Iris pigment epithelial cell (primary cell): ENCODE measurements at places on chromosomes 11 and 22.

- DNase-seq = no peak
Measured at GRCh38 chr22:50001388-50002231, 11.0 kb downstream of the IL17REL start.

GRCh38 chr11:32088117-32088941, 2.5 kb upstream of the RCN1 start:
- DNase-seq = peak; percentile 90

GRCh38 chr11:69864686-69865661, 45.8 kb upstream of the FGF3 start:
- no peak for DNase-seq

DNA sequence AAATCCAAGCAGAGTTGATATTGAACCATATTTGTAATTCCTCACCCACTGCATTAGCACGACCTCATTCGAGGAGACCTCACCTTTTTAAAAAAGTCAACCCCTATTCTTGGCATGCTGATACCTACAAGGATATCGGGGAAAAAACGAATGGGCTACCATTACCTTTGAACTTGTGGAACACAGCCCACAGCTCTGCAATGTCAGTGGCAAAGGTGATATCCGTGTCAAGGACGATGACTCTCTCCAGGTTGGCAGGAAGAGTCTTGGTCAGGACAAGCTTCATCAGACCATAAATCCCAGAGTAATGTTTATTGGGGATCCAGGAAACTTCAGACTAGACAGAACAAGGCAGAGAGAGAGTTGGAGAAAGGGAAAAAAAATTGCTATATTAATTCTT, 355.6 kb downstream of the LARGE1 start:
- DNase-seq = no peak

DNA sequence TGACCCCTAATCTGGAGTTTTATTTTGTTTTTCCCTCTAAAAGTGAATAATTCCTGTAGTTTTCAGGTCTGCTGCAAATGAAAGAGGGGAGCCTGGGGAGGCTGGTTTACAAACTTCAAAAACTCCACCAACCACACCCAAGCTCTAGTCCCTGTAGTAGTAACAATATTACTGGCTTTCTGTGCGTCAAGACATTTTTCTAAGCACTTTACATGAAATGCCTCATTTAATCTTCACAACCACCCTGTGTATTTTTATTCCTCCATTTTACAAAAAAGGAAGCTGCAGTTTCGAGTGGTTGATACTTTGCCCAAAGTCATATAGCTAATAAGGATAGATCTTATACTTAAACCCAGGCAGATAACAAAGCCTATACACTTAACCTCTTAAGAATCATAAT, 23.5 kb downstream of the CTNND1 start:
- DNase-seq = no peak

DNA sequence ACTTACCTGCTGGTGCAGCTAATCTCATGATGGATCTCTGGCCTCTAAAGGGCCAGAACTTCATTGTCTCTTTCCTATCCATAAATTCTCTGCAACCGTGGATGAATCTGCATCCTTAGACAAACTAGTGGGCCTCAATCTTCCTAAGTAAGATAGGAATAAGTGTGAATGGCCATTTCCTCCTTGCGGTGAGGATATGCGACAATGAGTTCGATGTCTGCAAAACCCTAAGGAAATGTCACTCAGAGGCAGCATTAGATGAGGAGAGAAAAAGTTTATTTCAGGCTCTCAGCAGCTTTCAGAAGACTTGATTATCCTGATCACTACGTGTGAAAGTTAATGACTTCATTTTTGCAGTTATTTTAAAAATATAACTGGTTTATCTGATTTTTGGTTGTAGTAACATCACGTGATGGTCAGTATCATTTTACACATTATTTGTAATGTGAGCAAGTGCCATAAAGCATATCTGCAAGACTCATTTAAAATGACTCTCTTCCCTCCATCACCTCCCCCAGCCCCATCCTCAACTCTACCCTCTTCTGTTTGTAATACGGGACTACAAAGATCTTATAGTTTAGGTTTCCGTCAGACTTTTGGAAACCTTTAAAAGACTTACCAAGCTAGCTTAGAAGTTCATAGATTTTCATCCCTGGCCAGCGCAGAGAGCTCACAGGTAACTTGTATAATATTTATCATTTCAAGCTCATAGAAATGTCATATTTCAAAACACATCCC, 10.2 kb downstream of the GRAP2 start:
- DNase-seq = no peak

DNA sequence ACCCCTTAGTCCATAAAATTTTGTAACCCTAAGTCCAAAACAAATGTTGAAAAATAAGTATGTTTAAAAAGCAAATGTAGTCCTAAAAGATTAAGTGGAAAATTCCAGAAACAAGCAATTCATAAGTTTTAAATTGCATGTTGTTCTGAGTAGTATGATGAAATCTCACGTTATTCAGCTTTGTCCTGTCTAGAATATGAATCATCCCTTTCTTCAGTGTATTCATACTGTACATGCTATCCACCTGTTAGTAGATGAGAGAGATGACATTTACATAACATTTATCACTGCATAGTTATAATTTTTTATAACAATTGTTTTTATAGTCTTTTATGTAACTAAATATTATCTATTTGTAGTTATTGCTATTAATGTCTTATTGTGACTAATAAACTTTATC, 622.3 kb upstream of the CHORDC1 start:
- no peak for DNase-seq

DNA sequence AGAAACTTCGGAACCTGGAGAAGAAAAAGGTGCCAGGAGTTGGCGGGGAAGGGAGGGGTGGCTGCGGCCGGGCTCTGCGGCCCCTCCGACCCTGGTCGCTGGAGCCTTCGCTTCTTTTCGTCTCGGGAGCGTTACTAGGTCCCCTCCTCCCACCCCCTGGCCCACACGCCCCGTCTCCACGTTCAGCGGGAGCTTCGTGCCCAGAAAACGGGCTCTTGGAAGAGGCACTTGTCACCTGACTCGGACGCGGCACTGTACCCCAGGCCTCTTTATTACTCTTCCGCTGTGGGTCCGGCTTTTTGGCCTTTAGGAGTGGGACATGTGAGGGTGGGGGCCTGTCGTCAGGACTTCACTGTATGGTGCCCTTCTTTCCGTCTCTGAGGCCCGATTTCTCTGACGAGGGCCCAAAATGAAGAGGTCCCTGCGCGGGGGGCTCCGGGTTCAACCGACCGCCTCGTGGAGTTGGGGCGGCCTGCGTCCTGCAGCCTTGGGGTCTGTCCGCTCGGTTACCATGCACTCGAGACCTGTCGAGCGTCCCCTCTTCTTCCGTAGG, 1.2 kb downstream of the CAPRIN1 start:
- DNase-seq = peak; percentile 16

GRCh38 chr11:44277196-44278090, 32.5 kb downstream of the ALX4 start:
- no peak for DNase-seq

- no peak for DNase-seq
Measured at GRCh38 chr11:47538741-47539565, 14.0 kb downstream of the CELF1 start.

DNA sequence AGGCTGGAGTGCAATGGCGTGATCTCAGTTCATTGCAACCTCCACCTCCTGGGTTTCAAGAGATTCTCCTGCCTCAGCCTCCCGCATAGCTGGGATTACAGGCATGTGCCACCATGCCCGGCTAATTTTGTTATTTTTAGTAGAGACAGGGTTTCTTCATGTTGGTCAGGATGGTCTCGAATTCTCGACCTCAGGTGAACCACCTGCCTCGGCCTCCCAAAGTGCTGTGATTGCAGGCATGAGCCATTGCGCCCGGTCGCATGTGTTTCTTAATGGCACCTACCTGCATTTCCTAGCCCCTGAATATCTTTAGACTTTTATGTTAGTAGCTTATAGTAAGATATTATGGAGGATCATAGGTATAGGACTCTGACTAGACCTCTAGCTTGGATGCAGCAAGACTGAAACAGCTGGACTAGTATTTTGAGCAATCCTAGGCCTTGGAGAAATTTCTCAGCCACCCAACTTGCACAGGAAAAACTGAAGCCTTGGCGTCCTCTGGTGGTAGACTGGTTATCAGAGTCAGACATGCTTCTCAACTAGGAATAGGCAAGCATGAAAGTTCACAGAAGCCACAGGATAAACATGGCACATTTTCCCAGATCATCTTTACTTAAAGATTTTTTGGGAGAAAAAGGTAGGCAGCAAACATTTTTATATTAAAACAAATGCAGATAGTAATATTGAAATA, 22.7 kb upstream of the C1QTNF4 start:
- DNase-seq = peak; percentile 84

DNA sequence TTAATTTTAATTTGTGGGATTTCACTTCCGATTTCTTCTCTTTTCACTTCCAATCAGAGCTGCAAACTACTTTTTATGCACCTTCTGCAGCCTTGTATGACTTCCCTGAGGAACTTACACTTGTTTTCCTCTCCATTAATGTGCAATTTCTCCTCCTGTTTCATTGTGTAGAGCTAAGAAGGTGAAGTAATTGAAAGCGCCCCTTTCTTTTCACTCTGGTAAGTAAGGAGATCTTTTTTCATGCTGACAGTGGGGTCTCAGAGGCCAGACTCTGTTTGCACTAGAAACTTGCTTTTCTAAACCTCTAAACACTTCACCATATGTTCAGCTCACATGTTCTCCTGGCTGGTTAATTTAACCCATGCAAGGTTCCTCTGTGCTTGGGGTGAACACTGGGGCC, 117.0 kb downstream of the FANCF start:
- no peak for DNase-seq

- DNase-seq = peak; percentile 21
Measured at GRCh38 chr11:112459001-112459400, 198.3 kb upstream of the PLET1 start.

GRCh38 chr11:104254347-104254746, 90.4 kb upstream of the PDGFD start:
- DNase-seq = peak; percentile 58

GRCh38 chr22:19039448-19039780, 82.8 kb downstream of the DGCR2 start:
- no peak for DNase-seq

GRCh38 chr11:118439646-118440045, 3.4 kb downstream of the KMT2A start:
- DNase-seq = no peak

DNA sequence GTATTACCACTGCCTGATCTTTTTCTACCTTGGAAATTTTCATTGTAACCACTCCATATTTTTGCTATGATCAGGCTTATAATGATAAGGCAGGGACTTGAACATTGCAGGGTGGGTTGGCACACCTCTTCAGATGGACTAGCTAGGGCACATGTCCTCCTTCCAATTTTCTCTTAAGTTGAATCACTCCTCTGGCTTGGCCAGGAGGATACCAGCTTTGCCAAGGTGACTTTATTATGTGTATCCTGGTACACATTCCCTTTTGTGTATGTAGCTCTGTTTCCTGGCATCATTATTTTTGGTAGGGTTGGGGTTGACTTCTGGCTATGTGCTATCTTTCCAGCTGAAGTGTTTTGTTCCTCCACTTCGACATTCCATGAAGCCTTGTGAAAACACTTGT, 8.5 kb upstream of the LDLRAD3 start:
- no peak for DNase-seq

DNA sequence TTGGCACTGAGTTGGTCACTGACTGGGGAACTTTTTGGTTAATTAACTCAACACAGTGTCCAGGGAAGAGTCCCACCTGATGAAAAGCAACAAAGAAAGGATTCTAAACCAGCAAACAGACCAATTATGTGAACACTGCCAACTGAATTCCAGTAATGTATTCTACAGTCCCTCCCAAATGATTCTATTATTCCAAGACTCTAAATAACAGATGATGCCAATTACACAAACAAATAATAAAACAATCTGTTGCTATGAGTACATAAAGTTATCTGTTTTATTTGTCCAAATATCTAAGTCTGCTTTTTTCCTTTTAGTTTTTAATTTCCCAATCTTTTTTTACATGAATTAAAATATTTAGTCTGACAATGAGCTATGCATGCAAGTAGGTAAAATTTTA, 98.3 kb upstream of the TP53AIP1 start:
- DNase-seq = no peak

DNA sequence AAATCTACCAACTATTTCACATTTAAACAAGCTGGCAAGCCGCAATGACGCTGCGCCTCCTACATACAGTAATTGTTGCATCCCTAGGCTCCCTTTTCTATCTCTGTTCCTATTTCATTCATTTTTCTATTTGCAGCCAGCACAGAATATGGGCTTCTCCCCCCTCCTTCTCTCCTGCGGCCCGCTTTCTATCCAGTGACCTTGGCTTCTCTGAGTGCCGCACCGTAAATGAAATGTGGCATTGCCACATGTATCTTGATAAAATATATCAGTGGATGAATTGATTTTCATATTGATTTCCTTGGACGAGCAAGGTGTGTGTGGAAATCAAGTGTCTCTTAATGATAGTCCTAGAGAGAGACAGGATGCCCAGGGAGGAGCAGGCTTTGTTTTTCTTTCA, 70.2 kb downstream of the ZBTB16 start:
- DNase-seq = no peak

DNA sequence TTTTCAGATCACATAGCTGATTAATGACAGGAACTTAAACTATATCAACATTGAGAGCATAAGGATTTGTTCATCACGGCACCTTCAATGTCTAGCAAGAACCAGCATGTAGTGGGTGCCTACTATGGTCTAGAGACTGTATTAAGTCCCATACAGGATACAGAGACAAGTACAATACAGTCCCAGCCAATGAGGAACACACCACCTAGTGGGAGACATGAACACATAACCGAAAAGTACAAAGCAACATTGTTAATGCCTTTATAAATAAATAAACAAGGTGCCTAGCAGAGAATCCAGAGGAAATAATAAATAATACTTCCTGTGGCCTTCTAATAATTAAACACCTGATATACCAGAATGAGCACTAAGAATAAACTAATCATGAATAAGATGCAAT, 87.7 kb upstream of the OPCML start:
- no peak for DNase-seq

GRCh38 chr22:34294476-34294875, 374.2 kb upstream of the LARGE1 start:
- no peak for DNase-seq

DNA sequence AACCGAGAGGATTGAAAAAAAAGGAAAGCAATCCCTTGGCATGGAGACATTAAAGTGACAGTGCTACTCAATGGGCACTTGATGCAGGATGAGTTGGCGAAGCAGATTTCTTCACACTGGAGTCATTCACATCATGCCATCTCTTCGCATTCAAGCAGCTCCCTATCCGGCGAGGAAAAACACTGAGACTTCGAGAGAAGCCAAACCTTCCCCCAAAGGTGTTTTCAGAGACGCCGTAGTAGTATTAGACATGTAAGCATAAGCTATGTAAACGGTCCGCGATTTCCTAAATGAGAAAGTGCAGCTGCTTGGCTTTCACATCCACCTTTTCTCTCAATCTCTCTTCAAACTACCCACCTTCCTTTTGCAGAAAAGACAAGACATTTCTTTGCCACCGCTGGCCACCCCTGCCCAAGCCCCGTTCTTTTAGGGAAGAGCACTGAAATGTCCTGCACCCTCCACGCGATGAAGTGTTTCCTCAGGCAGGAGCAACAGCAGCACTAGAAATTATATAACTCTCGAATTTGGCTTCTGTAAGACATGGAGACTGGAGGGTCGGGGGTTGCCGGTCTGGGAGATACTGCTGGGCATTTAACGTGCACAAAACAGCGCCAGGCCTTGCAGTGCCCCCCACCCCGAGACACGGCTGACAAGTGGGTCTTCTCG, at the start of gene DLG2:
Gene DLG2, minus strand, starts transcription at position 13 of the 666 bp plus-strand sequence.
- DNase-seq = peak; percentile 27

- DNase-seq = no peak
Measured at GRCh38 chr11:32279672-32280071, 155.7 kb downstream of the WT1 start.

- peak; percentile 81 for DNase-seq
Measured at GRCh38 chr22:37681556-37682049, 4.5 kb upstream of the NOL12 start.
